ENCODE measurements at places on chromosomes 3 and 15. TPM values are rescaled to one million over a fixed set of nuclear protein-coding genes. Genes with fewer than 3 reads are reported as not detected.

The SLC28A2 gene
- 0.59 TPM for polyA plus RNA-seq

The TUSC7 gene
- not detected for polyA plus RNA-seq

- DNase-seq: no peak
Observed at GRCh38 chr15:69163141-69163669, 2.8 kb downstream of the GLCE start.

The CHRFAM7A gene
- 5.9 TPM for polyA plus RNA-seq

The FAN1 gene
- polyA plus RNA-seq: 41.6 TPM

The CMTM8 gene
- 10.5 TPM for polyA plus RNA-seq

- no peak for DNase-seq
Observed at GRCh38 chr3:181637056-181637455, 74.7 kb upstream of the SOX2 start.

DNA sequence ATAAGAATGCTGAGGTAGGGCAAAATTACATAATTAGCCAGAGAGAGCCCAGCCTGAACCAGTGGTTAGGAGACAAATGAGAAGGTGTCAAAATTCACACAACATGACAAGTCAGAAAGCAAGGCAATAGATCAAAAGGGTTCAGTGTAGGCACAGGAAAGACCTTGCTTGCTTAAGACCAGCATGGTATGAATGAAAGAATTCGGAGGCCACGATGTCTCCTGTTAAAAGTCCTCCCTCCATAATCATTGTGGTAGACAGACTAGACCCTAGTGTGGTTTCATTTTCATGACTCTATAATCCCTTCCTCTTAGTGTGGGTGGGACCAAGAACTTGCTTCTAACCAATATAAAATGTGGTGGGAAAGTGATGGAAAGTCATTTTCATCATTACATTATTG, 98.7 kb upstream of the ANKRD28 start:
- no peak for DNase-seq
